ENCODE measurements at places on chromosomes 1 and 21.

DNA sequence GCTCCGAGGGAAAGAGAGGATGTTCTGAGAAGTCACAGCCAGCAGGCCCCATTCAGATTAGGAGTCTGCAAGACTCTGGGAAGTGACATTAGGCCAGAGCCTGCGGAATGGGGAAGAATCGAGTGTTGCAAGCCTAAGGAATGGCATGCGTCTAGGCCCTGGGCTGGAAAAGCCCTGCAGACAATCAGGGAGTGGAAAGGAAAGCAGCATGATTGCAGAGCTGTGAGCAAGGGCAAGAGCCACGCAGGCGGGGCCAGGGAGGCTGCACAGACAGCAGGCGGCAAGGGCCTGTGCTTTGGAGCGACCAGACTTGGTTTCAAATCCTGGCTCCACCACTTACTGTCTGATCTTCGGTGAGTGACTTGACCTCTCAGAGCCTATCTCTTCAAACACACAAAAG lies 118.2 kb downstream of the RRAGC start:
- peak; percentile 57 for DNase-seq

- DNase-seq = no peak
These were observed 82.0 kb upstream of the NFIA start for GRCh38 chr1:61000327-61000726.

DNA sequence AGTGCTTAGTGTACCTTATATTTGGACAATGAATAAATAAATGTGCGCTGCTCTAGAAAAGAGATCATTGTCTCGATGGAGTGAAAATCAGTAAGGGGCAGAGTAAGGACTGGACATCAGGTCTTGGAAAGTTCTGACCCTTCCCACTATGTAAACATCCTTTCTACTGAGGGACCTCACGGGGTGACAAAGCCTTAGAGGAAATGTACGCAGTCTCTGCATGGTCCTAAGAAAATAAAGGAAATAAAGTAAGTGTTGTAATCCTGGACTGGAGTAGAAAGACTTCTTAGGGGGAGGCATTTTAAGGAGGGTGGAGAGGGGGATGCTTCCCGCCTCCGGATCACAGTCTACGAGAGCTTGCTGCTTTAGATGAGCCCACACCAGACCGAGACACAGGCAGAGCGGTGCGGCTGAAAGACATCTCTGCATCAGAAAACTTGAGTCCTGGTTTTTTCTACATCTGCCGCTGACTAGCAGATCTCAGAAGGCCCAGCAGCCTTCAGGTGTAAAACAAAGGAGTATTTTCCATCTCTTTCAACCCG lies 22.3 kb upstream of the GPR137B start:
- no peak for DNase-seq

DNA sequence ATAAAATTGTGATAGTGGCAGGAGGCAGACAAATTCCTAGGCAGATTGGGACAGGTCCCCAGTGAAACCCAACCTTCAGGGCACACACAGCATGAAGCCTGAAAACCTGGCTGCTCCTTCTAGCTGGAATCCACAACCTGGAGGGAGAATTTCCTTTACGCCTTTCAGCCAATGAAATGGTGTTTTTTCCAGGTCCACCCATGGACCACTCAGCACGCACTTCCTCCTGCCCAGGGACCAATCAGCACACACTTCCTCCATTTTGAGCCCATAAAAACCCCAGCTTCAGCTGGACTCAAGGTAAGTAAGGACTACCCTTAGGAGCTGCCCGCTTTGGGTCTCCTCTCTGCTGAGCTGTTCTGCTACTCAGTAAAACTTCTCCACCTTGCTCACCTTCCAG lies 120.1 kb downstream of the AKT3 start:
- no peak for DNase-seq

GRCh38 chr1:76770979-76771378 lies 96.3 kb upstream of the ST6GALNAC5 start:
- no peak for DNase-seq
